ENCODE measurements at places on chromosomes 1 and 21.

GRCh38 chr1:245124644-245125043 is 30.1 kb upstream of the KIF26B start:
- no peak for DNase-seq

GRCh38 chr21:35482096-35482495 is 433.0 kb upstream of the RUNX1 start:
- DNase-seq = no peak

DNA sequence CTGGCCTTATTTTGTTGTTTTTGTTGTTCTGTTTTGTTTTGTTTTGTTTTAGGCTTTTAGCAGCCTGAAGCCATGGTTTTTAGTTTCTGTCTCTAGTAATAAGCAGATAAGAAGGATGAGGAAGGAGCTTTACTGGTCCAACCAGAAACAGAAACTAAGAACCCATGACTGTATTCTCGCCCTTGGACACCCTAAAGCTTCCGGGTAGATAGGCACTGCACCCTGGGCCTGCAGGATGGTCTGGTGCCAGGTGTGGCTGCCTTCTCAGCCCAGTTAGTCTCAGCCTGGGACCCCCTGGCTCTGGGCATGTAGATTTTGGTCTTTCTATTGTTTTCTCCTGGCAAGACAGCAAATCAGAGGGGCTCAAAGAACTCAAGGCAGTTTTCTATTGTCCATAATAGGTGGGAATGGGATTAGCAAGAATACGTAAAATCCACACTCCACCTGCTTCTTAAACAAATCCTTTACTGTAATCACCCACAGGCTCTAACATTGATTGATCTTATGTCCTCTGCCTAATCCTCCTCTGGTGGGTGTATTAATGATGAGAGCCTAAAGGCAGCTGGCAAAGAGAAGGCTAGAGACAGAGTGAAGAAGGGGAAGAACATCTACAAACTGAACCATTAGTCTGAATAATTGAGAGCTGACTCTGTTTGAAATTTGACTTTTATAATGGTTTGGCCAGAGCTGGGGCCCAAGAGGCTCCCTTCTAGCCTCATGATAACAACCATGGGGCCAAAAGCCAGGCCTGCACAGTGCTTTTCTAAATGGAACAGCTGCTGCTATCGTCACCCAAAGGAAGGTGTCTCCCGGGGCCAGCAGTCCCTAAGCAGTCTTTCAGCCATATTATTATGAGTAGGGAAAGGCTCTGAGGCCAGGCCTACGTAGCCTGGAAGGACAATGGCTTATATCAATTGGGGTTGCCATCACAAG is 106.8 kb upstream of the ATP1A1 start:
- no peak for DNase-seq

DNA sequence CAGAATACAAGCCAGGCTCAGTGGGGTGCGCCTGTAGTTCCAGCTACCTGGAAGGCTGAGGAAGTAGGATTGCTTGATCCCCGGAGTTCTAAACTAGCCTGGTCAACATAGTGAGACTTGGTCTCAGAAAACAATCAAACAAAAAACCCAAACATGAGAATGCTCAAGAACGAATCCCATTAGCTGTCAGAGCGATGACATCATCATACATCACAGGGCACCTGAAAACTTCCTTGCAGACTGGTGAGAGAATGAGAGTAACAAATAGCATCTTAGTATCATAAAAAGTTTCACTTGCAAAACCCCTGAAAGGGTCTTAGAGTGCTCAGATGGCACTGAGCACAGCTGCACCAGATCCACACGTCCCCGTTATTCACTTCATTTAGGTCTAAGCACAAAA is 21.1 kb upstream of the CDCA8 start:
- DNase-seq = no peak

Data from kidney (tissue), 22 donors.